Panc1 (cell line): ENCODE measurements at places on chromosomes 6 and 20.

GRCh38 chr20:9122571-9122970 lies 53.7 kb downstream of the PLCB4 start:
- no peak for DNase-seq

DNA sequence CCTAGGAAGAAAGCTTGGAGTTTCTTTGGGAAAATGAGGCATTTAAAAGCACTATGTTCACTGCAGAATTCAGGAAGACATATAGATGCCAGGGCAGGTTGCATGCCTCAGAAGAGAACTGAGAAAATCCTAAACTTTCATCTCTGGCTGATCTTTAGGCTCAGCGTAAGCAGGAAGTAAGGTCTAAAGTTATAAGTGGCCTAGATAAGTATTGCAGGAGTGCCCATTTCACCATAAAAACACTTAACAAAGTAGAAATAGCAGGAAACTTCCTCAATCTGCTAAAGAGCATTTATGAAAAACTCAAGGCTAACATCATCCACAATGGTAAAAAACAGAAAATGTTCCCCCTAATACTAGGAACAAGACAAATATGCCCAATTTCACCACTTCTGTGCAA lies 320.3 kb downstream of the BMP2 start:
- no peak for DNase-seq

- no peak for DNase-seq
These were observed 50.5 kb downstream of the EBF4 start for GRCh38 chr20:2742934-2743559.

DNA sequence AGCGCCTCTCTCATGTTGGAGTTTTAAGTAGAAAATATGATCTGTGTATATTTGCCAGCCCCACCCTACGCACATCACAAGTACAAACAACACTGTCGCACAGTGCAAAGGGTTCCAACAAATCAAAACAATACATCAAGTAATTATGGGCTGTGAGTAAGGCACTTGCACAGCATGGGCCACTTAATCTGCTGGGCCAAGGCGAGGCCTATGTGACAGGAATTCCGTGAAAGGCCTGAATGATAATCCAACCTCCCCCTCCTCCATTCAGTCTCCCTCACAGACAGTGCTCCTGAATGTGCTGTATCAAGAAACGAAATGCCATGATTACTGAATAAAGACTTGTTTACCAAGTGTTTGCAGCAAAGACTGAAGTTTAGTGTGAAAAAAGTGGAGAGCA lies 130.1 kb upstream of the SLC2A12 start:
- DNase-seq = no peak

GRCh38 chr20:38165089-38165965 lies at the start of gene TGM2:
Gene TGM2 (minus strand): TSS chr20:38165270. CDS start chr20:38165198, 72 bp downstream.
- DNase-seq = peak; percentile 52

DNA sequence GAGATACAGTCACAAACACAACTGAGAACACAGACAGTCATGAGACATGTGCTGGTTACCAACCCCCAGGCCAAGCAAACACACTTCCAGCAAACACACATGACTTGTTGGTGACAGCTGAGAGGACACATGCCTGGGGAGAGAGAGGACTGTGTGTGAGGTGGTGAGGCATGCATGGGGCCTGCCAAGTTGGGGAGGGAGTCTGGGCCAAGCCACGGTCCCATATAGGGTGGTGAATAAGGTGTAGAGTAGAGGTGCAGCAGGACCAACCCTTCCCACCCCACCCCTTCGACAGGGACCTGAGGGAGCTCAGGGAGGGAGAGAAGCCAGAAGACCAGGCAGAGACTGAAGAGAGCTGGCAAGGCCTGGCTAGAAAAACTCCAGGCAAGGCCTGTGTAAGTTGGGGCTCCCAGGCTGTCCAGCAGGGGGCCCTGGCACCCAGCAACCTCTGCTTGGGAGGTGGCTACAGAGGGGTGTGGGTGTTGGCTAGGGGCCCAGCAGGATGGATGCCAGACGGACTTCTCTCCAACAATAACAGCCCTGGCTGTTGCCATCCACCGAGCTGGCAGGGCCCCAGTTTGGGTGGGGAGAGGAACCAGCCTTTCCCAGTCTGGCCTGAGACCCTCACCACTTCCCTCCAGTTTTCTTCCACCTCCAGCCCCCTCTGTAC lies 2.0 kb upstream of the SLC29A1 start:
- no peak for DNase-seq

GRCh38 chr6:129287231-129288177 lies 404.6 kb downstream of the LAMA2 start:
- DNase-seq = no peak

- DNase-seq = no peak
These were observed 238.5 kb downstream of the ZFAND3 start for GRCh38 chr6:38057994-38058393.

DNA sequence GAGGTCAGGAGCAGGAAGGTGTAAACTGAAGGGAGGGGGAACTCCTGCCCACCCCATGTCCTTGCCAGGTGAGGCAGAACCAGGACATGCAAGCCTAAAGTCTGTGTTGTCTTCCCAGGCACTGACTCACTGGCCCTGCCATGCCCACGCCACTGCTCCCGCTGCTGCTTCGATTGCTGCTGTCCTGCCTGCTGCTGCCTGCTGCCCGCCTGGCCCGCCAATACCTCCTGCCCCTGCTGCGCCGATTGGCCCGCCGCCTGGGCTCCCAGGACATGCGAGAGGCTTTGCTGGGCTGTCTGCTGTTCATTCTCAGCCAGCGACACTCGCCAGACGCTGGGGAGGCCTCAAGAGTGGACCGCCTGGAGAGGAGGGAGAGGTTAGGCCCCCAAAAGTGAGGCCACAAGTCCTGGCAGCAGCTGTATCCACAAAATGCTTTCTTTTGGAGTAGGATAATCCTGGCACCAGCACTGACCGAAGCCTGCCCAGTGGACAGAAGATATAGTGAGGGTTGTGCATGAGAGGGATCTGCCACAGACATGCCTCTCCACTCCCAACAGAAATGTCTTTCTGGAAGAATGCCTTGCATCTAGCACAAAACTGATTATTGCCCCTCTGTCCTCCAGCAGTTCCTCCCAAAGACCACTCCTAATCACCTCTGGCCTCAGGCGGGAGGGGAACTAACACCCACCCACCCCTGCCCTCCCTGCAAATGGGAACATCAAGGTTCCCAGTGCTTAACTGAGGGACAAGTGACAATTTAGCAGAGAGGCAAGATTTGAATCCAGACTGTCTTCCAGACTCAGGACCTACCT lies 812 bp downstream of the MYMX start:
- DNase-seq = no peak

- no peak for DNase-seq
These were observed 64.3 kb downstream of the MRPL14 start for GRCh38 chr6:44062771-44063560.

DNA sequence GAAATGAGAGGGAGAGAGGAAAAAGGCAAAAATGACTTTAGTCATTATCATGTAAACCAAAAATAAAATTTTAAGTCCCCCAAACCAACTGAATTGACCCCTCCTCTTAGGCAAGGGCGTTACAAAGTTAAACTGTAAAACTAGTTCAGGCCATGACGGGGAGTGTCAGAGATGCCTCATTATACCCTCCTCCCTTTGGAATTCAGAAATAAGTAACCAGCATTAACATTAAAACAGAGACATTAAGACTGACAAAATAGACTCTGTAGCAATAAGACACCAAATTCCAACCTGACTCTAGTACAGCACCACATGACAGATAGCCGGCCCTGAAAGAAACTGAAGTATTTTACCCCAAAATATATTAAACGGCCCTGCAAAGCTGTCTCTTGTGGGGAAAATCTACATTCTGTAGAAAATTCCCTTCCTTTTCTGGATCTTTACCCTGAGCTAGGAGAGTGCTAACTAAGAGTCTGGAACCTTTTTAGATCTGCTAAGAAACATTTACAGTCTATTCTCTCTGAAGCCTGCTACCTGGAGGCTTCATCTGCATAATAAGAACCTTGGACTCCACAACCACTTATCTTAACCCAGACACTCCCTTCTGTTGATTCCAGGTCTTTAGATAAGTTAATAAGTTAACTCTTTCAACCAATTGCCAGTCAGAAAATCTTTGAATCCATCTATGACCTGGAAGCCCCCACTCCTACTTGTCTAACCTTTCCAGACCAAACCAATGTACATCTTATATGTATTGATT lies 150.7 kb downstream of the PKHD1 start:
- no peak for DNase-seq

DNA sequence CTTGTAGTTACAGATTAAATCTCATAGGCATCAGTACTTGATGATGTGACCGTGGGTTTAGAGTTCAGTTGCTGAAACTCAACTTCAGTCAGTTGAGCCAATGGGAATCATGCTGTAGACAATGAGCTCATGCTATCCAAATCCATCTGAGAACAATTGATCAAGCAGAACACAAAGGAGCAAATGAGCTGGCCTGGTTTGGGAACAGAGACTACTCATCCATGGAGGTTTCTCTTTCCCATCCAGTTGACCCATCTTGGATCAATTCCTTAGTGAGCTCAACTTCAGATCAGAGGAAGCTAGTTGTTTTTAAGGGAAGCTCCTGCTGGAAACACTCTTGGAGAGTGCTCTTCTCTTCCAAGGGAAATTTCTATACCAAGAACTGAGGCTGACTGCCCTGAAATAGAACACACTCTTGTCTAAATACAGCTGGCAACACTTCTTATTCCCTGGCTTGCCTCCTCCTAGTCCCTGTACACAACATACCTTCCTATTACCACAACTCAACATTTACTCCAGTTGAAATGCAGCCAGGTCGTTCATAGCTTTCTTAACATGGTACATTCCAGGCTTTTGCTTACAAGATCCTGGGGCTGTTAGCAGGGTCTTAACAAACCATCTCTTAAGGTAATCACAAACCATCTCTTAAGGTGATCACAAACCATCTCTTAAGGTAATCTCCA lies 203.9 kb upstream of the PRDM1 start:
- no peak for DNase-seq

GRCh38 chr20:34566978-34567891 lies 8.7 kb downstream of the MAP1LC3A start:
- no peak for DNase-seq

DNA sequence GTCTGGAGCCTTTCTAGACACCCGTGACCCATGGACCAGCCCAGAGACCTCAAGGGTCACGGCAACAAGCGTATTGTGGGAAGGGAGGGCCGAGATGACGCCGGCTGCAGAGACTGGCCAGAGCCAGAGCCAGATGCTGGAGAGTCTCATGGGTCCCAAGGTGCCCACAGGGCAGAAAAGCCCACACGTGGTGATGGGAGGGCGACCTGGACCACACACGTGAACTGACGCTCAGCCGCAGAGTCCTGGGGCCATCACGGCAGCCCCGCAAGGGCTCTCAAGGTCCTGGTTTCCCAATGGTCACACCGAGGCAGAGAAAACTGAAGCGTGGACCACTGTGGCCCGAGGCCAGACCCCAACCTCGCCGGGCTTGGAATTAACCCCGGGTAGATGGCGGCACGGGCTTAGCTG lies 92.6 kb downstream of the YTHDF1 start:
- DNase-seq = no peak

- no peak for DNase-seq
These were observed 96.7 kb downstream of the SLX4IP start for GRCh38 chr20:10531848-10532247.

DNA sequence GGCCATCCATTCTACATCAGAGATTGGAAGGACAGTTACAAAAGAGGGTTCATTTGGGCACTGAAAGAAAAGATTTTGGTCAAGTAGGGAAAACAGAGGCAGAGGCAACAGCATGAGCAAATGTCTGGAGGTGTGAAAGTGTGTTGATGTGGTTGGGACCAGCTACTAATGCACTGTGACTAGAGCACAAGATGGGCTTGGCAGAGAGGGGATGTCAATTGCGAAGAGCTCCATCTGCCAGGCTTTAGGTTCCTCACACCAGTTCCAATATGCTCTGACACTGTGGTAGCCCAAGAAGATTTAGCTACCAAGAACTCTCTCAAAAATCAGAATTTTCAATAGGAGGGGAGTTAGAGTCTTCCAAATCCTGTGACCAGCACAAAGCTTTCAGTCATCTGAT lies 42.1 kb downstream of the TRAF3IP2 start:
- DNase-seq = no peak

DNA sequence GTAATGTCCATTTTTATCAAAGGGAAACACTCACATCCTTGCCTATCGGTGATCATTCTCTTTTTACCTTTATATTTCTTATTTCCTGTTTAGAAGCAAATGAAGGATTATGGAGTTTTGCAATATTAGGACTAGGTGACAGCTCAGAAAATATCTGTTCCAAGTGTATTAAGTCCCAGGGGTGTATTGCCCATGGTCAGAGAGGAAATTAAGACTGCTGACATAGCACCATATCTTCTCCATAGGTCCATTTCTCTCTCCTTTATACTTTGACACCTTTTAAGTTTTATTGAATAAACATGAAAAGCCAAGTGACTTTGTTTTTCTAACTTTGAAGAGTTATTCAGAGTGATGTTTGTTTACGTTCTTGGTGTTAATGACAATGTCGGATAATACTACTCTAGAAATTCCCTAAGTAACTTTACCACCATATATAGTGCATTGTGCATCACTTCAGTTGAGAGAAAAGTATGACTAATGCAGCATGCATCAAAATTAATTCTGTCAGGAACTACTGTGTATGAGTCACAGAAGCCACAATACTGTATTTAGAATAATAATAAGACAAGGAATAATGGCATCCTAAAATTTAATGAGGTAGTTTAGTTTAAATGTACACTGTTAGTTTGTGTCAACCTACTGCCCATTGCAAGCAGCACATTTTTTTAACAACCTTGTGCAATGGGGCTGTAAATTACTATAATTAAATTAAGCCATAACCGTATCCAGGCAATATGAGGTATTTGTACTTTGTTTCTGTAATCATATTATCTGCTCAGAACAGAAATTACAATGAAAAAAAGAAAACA lies 474.4 kb upstream of the RNF217 start:
- peak; percentile 65 for DNase-seq

GRCh38 chr20:24981790-24982189 lies 10.8 kb downstream of the APMAP start:
- no peak for DNase-seq

DNA sequence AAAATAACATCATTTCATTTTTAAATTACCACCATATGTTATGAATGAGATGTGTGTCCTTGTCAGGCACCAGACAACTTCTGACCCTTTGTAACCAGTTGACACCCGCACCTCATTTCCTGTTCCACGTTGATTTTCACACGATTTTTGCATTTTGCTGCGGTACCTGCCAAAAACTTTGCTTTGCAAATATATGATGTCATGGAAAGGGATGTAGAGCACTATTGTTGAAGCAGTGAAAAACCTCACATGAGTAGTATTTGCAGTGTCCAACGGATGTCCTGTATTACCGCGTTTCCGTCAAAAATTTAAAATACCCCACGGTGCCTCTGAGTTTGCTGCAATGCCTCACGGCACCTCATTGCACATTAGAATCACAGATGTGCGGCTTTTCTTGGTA lies 115.6 kb downstream of the MTHFD1L start:
- DNase-seq = no peak

GRCh38 chr20:45523821-45524220 lies 8.4 kb upstream of the SPINT3 start:
- no peak for DNase-seq
